ENCODE measurements at places on chromosomes 3 and 15.

GRCh38 chr15:86155551-86155950, 75.9 kb downstream of the AGBL1 start:
- DNase-seq, result no peak

DNA sequence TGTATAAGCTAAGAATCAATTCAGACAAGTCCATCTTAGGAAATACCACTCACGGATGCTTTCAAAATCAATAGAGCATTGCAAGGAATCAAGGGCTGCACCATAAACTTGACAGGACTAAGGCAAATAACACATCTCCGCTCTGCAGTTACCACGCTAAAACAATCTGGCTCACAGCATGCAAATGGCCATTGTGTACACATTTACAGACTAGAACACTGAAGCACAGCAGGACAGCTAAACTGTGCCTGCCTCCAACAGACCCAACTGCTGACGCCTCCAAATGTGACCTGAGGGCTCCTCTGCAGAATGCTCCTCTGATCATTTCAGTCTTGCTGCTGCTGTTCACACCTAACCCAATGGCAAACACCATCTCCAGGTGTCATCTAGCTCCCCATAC, 104.3 kb downstream of the MEX3B start:
- DNase-seq, result no peak

DNA sequence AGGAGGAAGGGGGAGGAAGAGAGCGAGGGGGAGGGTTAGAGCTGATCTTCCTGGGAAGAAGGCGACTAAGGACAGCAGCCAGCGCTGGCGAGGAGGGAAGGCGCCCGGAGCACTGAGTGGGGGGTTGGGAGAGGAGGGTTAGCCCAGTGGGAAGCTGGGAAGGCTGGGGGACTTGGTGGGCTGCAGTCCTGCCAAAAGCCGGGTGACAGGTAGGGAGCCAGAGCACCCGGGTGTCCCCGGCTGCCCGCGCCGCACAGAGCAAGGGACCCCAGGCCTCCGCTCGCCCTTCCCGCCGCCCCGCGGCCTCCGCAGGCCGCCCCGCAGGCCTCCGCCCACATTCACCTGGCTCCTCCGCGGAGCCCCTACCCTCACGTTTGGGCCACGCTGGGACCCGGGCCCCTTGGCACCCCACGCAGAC, 448 bp downstream of the SLC12A8 start:
- DNase-seq, result no peak

DNA sequence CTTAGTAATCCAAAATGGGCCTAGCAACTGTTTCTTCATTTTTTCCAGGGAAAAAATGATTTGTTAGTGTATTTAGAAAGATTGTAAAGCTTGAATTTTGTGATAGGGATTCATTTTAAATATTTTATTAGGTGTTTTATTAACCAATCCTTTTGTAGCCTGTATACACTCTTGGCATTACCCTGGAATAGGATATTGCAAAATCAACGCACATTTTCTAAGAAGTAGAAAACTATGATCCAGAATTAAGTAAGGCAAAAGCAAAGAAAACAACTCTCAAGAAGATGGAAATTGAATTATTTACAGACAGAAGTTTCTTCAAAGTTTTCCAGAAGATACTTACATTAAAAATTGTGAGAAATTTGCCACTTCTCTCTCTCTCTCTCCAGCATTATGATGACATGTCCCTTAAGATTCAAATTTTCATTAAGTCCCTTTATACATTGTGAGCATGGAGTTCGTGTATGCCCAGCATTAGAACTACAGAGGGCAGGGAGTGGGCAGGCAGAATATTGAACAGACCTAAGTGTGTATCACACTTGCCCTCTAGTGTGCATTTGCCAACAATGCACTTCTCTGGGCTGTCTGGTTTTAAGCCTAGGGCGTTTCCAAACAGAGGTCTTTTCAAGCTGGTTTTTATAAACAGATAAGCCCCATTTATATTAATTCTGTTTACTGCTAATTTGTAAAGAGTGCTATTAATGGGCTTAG, 28.5 kb upstream of the CMSS1 start:
- DNase-seq, result no peak

DNA sequence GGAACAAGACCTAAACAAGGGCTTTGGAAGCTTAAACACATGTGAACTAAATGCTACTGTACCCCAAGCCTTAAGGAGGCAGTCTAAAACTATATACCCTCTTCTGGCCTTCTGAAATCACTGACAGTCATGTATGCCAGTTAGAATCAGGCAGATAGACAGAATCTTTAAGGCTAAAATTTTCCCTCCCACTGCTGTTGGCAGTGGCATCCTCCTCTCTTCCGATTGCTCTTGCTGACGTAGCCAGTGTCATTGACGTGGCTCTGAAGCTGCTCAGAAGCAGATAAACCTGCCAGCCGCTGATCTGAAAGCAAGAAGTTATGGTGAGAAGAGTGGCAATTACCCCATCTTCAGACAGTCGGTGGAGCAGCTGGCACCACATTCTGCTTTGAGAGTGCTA, 3.3 kb downstream of the RYR3 start:
- DNase-seq, result no peak

- DNase-seq, result no peak
Observed at GRCh38 chr3:173268781-173269180, 127.7 kb upstream of the SPATA16 start.

DNA sequence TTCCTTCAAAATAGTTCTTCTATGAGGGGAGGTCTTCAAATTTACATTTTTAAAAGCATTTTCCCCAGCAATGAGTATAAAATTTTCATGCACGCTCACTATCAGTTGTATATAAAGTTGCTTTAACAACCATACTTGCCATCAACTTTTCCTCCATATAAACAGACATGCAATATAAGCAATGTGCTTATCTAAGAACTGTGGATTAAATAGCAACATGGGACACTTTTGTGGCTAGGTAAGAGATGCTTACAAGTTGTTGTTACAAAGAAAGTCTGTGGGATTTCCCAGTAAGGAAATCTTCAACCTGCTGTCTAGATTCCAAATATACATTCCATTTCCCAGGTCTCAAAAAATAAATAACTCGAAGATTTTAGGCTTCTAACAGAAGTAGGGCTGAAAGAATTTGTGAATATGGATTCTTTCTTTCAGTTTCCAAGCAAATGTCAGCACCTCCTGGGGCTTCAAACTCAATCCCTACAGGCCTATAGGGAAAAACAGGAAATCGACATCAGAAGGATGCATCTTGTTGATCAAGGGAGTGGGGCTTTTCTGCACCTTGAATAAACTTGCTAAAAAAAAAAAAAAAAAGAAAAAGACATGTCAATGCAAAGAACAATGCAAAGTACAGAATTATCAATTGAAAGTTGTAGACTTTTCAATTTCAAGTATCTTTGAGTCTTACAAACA, 16.1 kb downstream of the TNIK start:
- DNase-seq, result no peak

DNA sequence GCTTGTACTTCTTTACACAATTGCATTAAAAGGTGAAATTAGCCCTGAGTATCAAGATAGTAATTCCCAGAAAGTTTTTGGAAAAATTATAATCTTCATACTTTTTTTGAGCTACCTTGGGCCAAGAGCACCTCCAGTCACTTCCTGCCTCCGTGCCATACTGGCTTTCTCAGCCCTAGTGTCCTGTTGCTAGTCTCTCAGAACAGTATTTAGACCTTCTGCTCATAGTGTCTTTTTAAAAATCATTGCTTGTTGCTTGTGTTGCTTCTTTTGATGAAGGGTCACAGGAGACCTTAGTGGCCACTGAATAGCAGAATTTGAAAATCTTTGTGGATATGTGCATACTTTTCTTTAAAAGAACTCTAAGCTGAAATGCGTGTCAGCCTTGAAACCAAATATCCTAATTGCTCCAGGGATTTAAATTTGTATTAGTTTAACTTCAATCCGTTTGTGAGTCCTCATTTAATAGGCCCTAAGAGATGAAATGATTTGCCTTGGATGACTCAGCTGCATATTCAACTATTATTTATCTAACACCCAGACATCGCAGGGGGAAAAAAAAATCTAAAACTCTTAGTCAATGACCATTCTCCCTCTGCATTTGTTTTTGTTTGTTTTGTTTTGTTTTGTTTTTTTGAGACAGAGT, 29.1 kb upstream of the LXN start:
- no peak for DNase-seq

DNA sequence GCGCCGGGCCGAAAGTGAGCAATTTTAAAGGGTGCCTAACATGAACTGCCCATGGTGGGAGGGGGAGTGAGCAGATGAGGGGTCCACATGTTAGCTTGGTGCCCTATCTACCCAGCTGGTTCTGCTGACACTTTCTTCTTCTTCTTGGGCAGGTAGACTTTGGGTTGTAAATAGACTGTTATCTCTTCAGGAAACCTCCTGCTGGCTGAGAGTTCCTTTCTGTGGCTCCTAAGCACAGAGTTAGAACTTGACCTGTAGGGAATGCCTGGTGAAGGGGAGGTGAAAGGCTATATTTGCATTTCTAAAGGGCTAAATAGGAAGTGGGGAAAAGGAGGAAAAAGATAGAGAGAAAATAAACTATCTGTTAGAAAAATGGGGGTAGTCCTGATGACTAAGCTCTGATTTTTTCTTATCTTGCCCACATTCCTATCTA, 521.4 kb upstream of the TGFBR2 start:
- DNase-seq, result no peak
